ENCODE measurements at places on chromosomes 5 and 9. TPM values are rescaled to one million over a fixed set of nuclear protein-coding genes. Genes with fewer than 3 reads are reported as not detected.

DNA sequence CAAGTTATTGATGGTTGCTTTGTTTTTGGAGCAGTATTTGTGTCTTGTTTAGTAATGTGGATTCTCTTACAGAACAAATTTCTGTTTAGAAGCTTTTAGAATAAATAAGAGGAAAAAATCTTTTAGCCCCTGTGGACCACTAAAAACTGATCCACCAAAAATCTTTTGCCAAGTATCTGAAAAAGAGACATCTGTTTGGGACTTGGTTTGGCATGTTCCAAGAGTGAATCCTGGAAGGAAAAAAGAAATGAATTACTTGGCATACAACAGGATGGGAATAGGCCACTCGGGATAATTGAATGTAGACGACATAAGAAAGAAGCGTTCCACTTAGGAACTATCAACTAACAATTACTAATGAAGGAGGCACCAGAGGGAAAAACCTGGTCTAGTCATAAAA, 1350.1 kb upstream of the C9orf72 start:
- DNase-seq, result no peak

DNA sequence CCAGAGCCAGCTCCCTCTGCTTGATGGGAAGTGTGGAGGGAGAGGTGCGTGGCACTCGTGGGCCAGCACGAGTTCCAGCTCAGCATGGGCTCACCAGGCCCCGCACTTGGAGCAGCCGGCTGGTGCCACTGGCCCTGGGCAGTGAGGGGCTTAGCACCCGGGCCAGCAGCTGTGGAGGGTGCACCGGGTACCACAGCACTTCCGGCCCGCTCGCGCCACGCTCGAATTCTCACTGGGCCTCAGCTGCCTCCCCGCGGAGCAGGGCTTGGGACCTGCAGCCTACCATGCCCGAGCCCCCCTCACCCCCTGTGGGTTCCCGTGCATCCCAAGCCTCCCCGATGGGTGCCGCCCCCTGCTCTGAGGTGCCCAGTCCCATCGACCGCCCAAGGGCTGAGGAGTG, 98.4 kb downstream of the DCP2 start:
- no peak for DNase-seq

GRCh38 chr9:89363921-89364665, 45.8 kb downstream of the SECISBP2 start:
- no peak for DNase-seq

- DNase-seq, result no peak
These were observed 162.9 kb upstream of the WWC1 start for GRCh38 chr5:168128557-168128956.

DNA sequence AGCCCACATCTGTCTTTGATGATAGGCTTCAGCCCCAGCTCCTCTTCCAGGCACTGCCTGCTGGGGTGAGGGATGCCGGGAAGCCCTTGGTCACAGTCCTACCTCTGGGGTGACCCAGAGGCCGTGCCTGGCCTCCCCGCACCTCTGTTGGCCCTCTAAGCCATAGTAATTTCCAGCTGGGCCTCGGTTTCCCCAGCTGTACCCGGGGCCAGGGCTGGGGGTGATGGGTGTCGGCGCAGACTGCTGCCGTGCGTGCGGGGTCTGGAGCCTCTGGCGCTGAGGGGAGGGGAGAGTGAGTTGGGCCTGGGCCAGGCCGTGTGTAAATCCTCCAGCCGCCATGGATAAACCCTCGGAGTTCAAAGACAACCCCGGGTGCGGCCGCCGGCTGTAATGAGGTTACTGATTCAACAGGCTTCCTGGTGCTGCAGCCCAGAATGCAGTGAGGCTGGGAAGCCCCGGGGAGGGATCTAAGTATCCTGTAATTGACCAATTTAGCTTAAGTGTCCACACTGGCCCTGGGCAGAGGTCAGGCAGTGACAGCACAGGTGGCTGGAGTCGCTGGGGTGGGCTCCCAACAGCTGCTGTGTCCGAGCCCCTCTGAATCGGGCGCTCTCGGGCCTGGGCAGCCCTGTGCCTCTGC, 7.1 kb downstream of the RXRA start:
- DNase-seq, result no peak

The PHF24 gene
- 0.25 TPM for polyA plus RNA-seq

DNA sequence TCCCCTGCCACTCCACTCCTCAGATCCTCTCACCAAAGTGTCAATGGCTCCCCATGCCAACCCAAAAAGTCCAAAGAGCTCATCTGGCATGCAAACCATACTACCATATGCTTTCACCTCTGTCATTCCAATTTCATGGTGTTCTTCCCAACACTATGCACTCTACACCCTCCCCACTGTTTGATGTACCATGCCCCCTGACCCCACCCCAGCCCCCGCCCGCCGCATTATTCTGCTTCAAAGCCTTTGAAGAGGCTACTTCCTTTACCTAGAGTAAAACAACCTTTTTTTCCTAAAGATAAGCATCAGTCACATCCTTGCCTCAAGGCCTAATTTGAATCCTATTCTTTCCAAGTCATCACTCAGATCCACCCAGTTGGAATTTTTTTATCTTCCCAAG, 226.3 kb downstream of the DEPDC1B start:
- DNase-seq, result no peak

DNA sequence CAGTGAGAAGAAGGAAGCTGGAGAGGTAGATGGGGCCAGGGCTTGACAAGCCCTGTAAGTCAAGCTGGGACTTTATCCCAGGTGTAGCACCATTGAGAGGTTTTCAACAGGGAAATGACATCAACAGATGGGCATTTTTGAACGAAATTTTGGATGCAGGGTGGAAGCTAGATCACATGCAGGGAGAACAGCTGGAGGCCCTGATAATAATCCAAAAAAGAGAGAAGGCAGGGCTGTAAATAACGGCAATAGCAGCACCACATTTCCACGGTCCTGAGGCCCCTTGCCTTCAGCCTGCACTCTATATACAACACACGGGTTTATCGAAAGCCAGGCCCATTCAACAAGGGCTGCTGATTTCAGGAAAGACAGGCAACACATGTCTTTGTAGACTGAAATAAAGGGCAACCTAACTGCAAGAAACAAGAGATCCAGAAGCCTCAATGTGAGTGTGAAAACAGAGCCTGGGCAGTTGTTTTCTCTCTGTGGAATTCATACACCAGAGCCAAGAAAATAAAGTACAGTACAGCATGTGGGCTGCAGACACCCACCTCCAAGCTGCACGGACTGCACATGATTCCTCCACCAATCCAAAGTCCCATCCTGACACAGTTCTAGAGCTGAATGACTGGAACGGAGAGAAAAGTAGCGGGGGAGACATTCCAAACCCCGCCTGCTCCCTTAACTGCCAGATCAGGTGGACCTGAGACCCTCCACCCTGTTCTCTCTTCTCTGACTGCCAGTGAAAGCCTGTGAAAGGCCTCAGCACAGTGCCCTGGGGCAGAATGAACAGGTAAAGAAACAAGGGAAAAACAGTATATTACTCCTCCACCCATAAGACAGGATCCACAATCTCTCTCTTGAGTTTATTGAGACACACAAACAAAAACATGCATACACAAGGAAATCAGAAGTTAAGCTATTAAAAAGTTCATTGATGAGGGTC, 36.3 kb downstream of the KLHL3 start:
- DNase-seq, result no peak
